HCEC 1CT (cell line): ENCODE measurements at places on chromosomes 12 and 14.
A peak's percentile ranks its signal among the peaks of the same experiment; 100 is the strongest.

GRCh38 chr12:113932381-113933196, 33.5 kb downstream of the RBM19 start:
- peak; percentile 6 for DNase-seq

DNA sequence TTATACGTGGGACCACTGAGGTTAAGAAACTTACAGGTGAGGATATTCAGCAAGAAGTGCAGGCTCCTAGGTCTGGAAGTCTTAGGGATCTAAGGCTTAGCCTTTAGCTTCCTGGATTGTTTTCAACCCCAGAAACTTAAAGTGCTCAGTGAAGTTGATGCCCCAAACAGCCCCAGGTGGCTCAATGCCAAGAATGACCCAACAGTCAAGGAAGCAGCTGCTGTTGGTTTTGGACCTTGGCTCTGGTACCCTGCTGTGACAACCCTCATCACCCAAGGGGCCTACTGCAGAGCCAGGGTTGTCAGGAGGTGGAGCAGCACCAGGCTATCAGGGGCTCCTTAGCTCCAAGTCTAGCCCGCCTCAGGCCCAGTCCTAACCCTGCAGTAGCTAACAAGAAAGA, 36.8 kb downstream of the VDR start:
- peak; percentile 2 for DNase-seq

DNA sequence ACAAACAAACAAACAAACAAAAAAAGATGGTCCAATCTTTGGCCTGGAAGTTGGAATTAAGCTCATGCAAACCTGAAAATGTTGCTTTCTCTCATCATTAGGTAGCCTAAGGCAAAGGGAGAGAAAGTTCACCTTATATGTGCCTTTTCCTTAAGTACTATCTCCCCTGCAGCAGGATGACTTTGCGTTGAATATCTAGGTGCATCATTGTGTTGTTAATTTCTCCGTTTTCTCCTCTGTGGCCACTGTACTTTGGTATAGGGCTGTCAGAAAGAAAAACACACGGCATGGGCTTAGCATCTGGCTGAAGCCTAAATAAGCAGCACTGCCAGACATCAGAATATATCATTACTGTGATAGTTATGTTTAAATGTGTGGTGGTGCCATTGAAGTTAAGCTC, 345.5 kb downstream of the BCAT1 start:
- no peak for DNase-seq

DNA sequence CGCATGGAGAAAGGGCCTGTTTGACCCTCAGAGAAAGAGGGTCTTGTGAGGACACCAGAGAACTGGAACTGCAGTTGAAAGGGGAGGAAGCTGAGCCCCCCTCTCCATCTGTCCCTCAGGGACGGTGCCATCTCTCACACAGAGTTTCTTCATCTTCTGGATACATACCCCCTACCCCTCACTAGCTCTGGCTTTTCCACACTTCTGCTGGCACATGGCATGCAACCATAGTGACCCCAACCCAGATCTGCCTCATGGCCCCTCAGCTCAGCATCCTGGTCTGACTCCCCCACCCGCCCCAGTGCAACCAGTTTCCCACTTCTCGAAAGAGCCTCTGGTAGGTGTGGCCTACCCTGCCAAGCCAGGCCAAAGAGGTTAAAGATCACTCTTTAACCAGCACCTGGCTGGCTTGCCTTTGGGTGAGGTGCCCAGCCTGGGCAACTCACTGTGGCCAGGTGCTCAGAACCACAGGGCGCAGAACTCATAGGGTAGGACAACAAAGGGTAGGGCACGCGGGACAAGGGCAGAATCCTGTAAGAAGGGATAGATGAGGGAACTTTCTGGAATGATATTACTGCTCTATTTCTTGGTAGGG, 25.8 kb downstream of the GALNT16 start:
- DNase-seq, result no peak

- DNase-seq, result no peak
These were observed 84.0 kb downstream of the PPP2R5C start for GRCh38 chr14:101845496-101845895.

GRCh38 chr12:131223791-131224225, 270.1 kb downstream of the ADGRD1 start:
- no peak for DNase-seq

GRCh38 chr12:97048421-97049035, 141.5 kb downstream of the NEDD1 start:
- no peak for DNase-seq

DNA sequence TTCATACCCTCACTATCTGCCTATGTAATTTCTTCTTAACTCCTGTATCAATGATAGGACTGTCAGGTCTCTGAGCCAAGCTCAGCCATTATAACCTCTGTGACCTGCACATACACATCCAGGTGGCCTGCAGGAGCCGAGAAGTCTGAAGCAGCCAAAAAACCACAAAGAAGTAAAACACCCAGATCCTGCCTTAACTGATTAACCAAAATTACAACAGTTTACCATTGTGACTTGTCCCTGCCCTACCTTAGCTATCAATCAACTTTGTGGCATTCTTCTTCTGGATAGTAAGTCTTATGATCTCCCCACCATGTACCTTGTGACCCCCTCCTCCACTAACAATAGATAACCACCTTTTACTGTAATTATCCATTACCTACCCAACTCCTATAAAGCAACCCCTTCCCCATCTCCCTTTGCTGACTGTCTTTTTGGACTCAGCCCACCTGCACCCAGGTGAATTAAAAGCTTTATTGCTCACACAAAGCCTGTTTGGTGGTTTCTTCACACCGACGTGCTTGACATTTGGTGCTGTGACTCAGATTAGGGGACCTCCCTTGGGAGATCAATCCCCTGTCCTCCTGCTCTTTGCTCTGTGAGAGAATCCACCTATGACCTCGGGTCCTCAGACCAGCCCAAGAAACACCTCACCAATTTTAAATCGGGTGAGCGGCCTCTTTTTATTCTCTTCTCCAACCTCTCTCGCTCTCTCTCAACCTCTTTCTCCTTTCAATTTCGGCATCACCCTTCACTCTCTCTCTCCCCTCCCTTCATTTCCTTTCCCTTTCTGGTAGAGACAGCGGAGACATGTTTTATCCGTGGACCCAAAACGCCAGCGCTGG, 11.5 kb upstream of the LGMN start:
- DNase-seq, result no peak

DNA sequence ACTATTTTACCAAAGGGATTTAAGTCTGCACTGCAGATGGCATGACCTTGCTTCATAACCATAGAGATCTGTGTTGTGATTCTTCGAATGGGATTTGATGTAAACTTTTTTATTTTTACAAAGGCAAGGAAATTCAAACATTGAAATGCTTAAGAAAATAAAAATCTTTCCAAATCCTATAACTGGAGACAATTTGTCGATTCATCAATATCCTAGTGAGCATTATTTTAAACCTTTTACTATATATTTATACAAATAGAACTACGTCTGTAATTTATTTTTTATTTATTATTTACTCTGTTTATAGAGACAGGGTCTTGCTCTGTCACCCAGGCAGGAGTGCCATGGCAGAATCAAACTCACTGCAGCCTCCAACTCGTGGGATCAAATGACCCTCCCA, 14.3 kb upstream of the SCAF11 start:
- DNase-seq, result no peak

DNA sequence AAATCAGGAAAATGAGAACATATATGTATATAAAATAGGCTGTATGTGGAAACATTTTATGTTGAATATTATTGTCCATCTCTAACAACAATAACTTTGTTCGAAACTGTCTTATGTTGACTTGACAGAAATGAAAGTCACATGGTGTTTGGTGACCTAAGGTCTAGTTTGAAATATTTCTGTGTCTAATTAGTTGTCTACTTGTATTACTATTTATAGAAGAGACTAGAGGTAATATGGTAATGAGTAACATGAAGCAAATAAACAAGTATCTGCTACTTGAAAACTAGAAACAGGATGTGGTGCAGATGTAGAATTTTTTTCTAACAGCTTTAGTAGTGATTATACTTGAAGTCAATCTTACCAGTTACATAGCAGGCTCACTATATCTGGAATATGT, 3.9 kb downstream of the GPHN start:
- peak; percentile 41 for DNase-seq

GRCh38 chr12:29713729-29714128, 70.0 kb downstream of the TMTC1 start:
- no peak for DNase-seq

DNA sequence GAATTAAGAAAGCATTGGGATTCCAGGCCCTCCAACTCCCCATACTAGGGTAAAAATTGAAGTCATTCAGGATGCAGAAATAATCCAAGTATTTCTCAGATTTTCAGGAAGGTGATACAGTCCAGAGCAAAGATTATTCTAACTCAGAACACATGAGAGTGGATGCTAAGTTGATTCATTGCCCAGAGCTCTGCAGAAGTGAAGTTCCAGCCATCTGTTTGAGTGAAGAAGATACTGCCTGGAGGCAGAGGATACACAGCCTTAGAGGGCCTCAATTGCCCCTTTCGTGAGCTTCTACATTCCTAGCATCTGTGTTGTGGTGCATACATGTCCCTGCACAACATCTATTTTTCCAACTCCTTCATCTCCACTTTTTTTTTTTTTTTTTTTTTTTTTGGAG, 36.9 kb upstream of the SMUG1 start:
- DNase-seq, result no peak

GRCh38 chr14:75566321-75566720, 12.1 kb upstream of the FLVCR2 start:
- DNase-seq, result no peak

DNA sequence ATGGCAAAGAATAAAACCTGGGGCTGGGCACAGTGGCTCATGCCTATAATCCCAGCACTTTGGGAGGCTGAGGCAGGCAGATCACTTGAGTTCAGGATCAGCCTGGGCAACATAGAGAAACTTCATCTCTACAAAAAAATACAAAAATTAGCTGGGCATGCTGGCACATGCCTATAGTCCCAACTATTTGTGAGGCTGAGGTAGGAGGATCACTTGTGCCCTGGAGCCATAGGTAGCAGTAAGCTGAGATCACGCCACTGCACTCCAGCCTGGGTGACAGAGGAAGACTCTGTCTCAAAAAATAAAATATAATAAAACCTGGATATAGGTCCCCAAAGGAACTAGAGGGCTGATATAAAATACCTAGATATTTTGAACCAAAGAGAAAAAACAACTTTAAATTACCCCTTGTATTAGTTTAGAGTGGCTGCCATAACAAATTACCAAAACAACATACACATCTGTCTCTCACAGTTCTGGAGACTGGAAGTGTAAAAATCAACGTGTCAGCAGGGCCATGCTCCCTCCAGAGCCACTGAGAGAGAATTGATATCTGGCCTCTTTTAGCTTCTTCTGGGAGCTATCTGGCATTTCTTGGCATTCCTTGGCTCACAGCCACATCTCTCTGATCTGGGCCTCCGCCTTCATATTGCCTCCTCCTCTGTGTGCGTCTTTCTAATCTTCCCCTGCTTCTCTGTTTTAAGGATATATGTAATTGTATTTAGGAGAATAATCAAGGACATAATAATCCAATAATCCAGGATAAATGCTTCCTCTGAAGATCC, 47.9 kb upstream of the ATF7IP start:
- no peak for DNase-seq

GRCh38 chr12:85557850-85558249, 277.8 kb downstream of the ALX1 start:
- DNase-seq, result no peak

- no peak for DNase-seq
These were observed 129.5 kb downstream of the FBXL14 start for GRCh38 chr12:1464925-1465324.

DNA sequence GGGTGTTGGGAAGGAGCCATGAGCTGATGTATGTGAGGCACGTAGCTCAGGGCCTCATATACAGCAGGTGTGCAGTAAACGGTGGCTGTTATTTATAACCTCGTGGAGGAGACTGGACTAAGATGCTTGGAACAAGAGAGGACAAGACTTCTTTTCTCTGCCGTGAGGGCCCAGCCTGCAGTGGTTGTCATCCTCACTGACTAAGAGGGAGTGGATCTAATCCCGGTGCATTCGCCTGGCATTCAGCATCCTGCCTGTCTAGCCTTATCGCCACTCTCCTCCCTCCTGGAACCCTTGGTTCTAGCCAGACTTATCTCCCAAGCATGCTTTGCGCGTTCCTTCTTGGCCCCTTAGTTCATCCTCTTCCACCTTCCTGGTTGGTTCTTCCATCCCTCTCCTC, 3.9 kb downstream of the TSPAN9 start:
- DNase-seq, result no peak

DNA sequence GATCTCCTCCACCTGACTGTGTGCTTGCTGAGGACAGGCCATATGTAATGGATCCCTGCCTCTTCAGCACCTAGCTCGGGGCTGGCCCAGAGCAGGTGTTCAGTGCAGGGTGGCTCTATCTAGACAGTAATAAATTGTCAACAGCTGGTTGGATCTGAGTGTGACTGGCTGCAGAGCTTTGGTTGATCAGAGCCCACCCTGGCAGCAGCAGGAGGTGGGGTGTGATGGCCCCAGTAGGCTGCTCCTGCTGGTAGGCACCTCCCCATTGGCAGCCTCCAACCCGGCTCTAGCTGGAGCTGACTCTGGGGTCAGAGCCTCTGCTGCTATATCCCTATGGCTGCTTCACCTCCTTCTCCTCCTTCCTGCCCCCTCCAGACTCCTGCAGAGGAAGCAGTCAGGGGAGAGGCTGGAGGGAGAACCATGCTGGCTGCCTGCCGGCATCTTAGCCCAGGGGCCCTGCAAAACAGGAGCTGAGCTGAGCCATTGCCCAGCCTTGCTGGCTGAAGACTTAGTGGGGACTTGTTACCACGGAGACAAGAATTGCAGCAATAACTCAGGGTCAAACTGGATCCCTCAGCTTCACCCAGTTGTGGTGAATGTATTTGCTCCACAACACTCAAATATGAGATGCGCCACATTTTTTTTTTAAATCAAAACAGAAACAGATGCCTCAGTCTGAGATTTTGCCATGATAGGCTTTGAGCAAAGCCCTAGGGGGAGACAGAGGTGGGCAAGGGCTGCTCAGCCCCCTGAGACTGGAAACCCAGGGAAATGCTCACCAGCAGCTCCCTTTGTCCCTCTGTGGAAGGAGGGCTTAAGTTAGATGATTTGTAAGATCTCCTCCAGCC, 22.2 kb downstream of the TMEM63C start:
- no peak for DNase-seq

DNA sequence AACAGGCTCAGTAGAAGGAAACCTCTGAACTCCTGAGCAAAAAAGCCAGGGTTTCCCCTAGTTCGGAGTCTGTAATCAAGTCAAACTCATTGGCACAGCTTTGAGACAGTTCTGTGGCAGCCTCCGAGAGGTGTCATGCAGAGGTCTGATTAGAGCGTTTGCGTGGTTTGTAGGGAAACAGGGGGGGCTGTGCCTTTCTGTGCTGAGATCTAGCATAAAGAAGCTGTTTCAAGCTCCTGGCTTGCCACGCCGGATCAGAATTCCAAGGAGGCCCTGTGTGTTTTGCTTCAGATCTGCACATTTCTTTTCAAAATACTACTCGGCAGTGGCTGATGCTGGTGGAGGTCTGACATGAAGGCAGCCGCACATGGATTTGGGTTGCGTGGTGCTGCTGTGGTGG, 1.7 kb downstream of the CABP1 start:
- DNase-seq, result no peak

DNA sequence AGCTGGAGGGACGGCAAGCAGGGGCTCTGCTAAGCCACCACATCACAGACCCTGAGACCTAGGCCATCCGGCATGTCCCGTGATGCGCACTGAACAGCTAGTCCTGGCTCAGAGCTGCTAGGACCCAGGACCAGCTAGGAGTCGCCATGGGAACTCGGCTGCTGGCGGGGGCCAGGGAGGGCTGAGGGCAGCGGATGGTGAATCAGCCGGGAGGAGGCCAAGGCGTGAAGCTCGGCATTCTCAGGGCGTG, 5.1 kb downstream of the AHNAK2 start:
- DNase-seq, result peak; percentile 97
